NCI-H2029 (cell line): ENCODE measurements at places on chromosomes 1 and 21.

GRCh38 chr1:162632217-162632666 is at the start of gene DDR2:
DDR2 (plus strand) TSS chr1:162632464; CDS start chr1:162719064, 86,600 bp downstream.
- DNase-seq = no peak

DNA sequence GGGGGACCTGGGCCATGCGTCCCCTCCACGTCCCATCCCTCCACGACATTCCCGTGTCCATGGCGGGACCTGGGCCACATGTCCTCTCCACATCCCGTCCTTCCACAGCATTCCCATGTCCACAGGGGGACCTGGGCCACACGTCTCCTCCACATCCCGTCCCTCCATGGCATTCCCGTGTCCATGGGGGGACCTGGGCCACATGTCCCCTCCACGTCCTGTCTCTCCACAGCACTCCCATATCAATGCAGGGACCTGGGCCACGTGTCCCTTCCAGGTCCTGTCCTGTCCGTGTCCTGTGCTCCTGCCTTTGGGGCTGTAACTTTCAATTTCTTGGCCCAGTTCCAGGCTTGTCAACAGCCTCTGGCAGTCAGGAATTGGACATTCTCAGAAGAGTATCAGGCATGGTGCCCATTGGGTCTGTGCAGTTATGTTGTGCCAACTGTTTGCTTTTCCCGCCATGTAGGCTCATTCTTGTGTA is 47.1 kb downstream of the WNT9A start:
- DNase-seq = no peak

- DNase-seq = no peak
These were observed 28.6 kb downstream of the AK4 start for GRCh38 chr1:65176591-65176990.

- no peak for DNase-seq
These were observed 169.8 kb upstream of the CACYBP start for GRCh38 chr1:174829990-174830389.

DNA sequence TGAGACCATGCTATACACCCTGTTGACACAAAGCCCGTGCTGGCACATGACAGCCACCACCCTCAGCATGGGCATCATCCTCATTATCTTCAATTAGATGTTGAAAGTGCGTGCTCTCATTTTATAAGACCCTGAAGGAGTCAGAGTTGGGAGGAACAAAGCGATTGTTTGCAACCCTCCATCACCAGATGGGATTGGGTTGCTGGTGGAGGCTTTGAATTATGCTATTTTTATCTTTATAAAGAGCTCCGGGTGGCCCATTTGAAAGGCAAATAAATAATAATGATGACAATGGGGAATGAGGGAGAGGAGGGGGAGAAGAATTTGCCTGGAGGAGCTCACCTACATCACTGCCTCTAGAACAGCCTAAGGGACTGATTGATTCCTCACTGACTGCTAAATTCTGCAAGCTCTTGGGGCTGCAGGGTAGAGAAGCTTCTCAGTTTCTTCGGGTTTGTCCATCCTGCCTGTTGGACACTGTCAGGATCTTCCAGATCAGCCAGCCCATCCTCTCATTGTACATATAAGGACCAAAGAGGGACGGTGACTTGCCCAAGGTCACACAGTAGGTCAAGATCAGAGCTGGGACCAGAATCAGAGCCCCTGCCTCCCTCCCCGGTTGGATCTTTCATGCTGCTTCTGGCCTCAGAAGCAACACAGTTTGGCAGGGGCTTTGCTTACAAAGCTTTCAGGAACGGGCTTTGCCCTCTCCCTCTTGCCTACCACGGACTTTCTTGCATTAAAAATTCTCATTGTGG is 130.9 kb upstream of the ZBTB40 start:
- no peak for DNase-seq

GRCh38 chr1:234132795-234133194 is 228.3 kb downstream of the SLC35F3 start:
- no peak for DNase-seq

GRCh38 chr1:222777463-222777862 is 37.4 kb upstream of the DISP1 start:
- DNase-seq = peak; percentile 58

- no peak for DNase-seq
These were observed 45.5 kb downstream of the VPS13D start for GRCh38 chr1:12275370-12275769.

- DNase-seq = no peak
These were observed 30.2 kb upstream of the TRAF5 start for GRCh38 chr1:211296396-211296795.

DNA sequence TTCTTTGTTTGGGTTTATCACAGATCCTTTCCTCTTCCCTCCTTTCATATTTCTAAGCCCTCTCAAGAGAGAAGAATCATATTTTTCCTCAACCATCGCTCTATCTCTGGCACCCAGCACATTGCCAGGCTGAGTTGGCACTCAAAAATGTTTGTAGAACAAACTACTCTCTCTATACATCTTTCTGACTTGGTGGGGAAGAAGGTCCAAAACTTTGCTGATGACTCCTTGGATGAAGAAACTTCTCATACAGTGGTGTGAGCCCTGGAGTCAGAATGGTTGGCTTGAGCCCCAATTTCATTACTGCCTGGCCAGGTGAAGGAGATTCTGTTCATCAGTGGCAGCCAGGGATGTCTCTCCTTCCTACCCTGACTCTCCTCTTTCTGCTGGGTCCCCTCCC is 11.9 kb downstream of the ALX3 start:
- DNase-seq = no peak

- no peak for DNase-seq
These were observed 1.8 kb downstream of the ZNF683 start for GRCh38 chr1:26370591-26371382.

DNA sequence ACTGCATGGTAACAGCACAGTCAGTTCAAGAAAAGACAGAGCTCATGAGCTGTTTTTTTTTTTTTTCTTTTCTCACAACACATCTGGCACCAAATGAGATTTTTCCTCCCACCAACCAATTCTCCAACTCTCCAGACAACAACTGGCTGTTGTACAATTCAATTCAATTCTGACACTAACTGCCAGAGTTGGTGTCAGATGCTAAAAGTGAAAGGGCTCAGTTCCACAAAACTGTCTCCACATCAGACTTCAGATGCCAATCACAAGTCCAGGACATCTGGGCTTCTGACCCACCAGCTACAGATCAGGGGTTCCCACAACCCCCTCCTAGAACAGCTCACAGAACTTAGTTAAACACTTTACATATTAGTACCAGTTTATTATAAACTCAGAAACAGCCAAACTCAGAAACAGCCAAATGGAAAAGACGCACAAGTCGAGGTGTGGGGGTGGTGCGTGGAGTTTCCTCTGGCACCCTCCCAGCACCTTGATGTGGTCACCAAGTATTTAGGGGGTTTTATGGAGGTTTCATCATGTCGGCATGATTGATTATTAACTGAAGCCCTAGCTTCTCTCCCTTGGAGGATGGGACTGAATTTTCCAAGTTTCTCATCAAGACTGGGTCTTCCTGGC is 39.2 kb upstream of the LRRC8D start:
- DNase-seq = no peak
